ENCODE measurements at places on chromosomes 1 and 21.
A peak's percentile ranks its signal among the peaks of the same experiment; 100 is the strongest.

- DNase-seq = no peak
Measured at GRCh38 chr1:148315071-148315811, 163.2 kb upstream of the NBPF11 start.

GRCh38 chr1:29567257-29567656 lies 330.9 kb downstream of the PTPRU start:
- no peak for DNase-seq

GRCh38 chr1:50992532-50993318 lies 22.7 kb downstream of the CDKN2C start:
- no peak for DNase-seq

- DNase-seq = no peak
Measured at GRCh38 chr1:96634883-96635282, 86.7 kb upstream of the PTBP2 start.

DNA sequence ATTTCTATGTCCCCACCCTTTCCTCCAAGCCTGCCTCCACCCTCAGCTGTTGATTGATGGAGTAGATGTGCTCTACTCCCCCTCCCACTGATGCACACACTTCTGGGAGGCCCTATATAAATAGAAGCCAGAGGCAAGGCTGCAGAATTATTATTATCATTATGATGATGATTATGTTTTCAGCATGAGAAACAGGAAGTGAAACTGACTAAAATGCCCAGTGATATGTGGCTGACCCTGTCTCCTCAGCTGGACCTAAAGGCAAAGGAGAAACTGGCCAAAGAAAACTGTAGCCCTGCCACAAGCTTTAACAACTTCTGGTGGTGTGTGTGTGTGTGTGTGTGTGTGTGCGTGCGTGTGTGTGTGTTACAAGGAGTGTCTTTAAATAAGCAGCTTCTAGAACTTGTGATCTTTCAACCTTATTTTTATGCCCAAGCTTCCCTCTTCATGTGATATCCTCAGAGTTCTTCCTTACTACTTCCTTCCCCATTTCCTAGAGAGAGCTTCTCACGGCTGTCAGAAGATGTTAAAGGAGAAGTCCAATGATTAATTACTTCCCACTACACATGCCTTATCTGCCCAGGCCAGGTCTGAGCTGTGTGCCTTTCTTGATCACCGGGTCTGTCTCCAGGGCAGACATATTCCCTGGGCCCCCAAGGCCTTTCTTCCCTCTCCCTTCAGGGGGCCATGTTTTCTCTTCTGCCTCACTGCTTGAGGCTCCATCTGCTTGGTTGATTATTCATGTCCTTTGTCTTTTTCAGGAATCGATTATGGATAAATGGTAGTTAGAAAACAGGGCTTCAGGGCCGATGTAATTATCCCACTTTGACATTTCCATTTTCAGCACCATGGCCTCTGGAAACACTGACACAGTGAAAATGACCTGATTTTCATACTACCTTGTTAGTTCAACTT lies 11.6 kb upstream of the MAPKAPK2 start:
- peak; percentile 17 for DNase-seq

- DNase-seq = peak; percentile 64
Measured at GRCh38 chr1:162696286-162696862, 64.1 kb downstream of the DDR2 start.

GRCh38 chr1:167289966-167290365 lies 69.3 kb downstream of the POU2F1 start:
- no peak for DNase-seq

GRCh38 chr1:182700351-182700709 lies 15.9 kb upstream of the RGS8 start:
- no peak for DNase-seq

DNA sequence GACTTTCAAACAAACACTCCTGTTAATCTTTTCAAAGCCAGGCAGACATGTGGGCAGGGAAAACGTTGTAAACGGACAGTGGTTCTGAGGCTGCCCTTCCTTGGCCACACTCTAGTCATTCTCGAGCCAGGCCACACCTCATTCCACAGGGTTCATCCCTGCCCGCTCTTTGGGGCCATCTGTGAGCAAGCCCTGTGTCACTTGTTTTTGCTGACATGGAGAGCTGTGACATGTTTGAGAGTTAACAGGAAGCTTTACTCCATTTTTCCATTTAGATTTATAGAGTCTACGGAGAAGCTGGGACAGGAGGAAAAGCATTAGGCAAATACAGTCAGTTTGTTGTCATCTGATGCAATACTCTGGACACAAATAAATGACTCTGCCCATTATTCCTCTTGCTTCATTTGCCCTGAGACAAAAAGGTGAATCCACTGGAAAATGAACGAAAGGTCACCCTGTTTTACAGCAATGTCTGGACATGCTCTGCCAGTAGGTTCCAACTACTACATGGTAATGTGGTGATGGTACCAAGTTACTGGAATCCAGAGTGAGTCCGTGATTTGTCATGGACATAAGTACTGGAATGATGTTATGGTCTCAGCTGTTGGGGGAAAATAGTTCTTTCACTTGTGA lies 126.9 kb downstream of the CLIC6 start:
- DNase-seq = no peak

- no peak for DNase-seq
Measured at GRCh38 chr1:100767176-100767890, 47.8 kb downstream of the VCAM1 start.

- DNase-seq = no peak
Measured at GRCh38 chr1:155037851-155038441, 4.3 kb downstream of the DCST1 start.

- no peak for DNase-seq
Measured at GRCh38 chr1:50978852-50979781, 9.1 kb downstream of the CDKN2C start.

DNA sequence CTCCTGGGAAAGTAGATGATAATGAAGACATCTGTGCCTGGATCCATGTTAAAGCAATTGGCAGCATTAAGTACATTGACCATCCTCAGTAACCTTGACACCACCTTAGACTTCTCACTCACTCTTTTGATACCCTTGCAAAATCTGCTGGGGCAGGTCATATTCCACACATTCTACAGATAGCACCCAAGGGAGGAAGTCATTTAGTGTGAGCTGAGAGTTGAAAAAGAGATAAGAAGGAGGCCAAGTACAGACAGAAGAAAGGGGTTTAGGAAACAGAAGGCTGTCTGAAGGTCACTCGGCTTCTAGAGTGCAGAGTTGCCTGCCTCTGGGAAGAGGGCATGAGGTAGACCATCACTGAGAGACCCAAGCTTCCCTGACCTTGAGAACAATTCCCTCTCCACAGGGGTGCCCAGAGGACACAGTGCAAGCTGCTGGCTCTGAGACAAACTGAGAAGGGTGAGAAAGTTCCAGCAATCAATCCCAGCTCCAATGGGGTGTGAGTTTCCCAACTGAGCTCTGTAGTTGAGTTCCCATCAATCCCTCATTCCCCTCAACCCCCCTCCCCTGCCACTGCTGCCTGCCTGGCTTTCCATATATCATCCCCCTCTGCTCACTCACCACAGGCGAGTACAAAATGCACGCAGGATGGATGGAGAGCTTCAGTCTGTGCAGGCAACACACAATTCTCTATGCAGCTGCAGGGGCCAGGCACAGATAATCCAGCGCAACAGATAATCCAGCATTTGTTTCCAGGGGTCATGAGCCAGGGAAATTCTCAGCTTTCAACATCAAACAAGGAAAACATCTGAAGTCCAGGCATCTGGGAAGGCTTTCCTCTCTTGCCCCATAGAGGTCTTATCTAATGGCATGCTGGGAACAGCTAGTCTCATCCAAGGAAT lies 7.4 kb upstream of the MOB3C start:
- DNase-seq = no peak

- no peak for DNase-seq
Measured at GRCh38 chr1:184512724-184513123, 125.9 kb downstream of the C1orf21 start.

GRCh38 chr1:157626099-157626498 lies 28.2 kb upstream of the FCRL4 start:
- no peak for DNase-seq

- no peak for DNase-seq
Measured at GRCh38 chr21:41877901-41878830, 978 bp downstream of the PRDM15 start.

GRCh38 chr1:2046953-2047748 lies 3.1 kb upstream of the PRKCZ start:
- no peak for DNase-seq

- DNase-seq = no peak
Measured at GRCh38 chr1:21334214-21335087, 44.2 kb upstream of the ECE1 start.

- DNase-seq = peak; percentile 14
Measured at GRCh38 chr1:64823691-64824476, 79.0 kb downstream of the RAVER2 start.

GRCh38 chr21:32302560-32302959 lies 3.9 kb downstream of the MRAP start:
- no peak for DNase-seq

DNA sequence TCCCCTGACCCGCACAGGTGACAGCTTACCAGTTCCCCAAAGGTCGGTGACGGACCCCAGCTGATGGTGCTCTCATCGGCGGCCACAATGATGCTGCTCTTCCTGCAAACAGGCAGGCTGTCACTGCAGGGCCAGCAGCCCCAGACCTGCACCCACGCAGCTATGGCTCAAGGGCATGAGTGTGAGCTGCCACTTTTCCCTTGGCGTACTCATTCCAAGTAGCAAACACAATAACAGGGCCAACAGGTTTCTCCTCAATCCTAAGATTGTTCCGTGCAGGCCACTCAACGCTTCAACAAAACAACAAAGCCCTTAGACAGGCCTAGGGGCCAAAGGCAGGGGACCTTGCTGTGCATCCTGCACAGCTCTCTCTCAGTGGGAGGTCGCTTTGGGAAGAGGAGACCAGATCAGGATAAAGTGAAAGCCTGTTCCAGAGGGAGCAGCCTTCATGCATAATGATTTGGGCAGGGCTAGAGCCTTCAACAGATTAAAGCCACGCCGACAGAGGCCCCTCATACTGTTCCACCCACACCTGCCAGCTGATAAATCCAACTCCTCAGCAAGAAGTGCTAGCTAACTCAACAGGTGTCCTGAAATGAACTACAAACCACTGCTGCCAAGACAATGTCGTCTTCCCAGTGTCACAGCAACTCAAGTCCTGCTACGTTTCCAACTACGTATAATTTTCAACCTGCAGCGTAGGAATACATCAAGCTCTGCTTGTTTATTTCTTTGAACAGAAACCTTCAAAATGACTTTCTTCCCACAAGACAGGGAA lies 27.2 kb downstream of the RCC2 start:
- DNase-seq = no peak

- no peak for DNase-seq
Measured at GRCh38 chr1:192986110-192986747, 72.9 kb downstream of the UCHL5 start.

GRCh38 chr1:155207806-155208540 lies at the start of gene THBS3:
THBS3 (minus strand) TSS chr1:155207897; CDS start chr1:155207876, 21 bp downstream.
- DNase-seq = peak; percentile 33

- DNase-seq = no peak
Measured at GRCh38 chr1:953524-954320, 5.3 kb downstream of the NOC2L start.

- DNase-seq = no peak
Measured at GRCh38 chr1:229940684-229941083, 126.4 kb upstream of the GALNT2 start.

DNA sequence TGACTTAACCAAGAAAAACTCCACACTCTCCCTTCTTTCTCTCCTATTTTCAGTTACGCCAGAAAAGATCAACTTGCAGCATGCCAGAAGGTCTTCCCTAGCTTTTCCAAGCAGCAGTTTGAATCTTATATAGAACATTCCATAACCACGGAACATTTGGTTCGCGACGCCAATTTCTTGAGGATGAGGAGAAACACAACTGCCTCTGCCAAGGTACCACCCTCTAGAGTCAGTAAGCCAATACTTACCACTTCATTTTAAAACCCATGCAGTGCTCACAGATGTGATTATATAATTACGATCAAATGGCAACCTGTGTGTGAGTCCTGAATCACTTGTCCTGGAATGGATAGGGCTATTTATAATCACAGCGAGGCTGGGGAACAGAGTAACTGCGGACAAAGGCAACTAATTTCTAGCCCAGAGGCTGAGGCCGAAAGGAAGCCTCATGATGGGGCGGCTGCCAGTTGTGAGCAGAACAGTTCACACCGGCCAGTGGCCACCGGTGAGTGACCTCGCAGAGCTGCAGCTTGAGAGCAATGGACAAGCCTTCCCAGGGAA lies 43.2 kb upstream of the BACE2 start:
- DNase-seq = no peak

- DNase-seq = no peak
Measured at GRCh38 chr1:41919131-41919530, 409 bp upstream of the HIVEP3 start.

DNA sequence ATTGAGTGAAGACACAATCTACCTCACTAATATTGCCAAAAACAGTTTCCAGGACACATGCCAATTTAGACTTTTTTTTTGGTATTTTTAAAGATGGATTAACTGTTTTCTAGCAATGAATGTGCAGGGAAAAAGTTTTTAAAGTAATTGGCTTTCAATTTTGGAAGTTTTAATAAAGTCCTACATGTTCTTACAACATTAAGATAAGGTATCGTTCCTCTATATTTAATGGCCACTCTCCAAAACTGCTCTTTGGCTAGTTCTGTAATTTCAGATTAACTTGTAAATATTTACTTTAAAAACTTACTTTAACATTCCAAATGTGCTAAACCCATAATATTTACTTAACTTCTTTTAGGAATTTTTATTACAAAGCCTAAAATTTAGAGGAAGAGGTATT lies 1332.2 kb upstream of the PRMT6 start:
- no peak for DNase-seq

GRCh38 chr21:32424674-32425073 lies 12.2 kb downstream of the EVA1C start:
- no peak for DNase-seq

GRCh38 chr1:64515427-64515826 lies 45.5 kb downstream of the CACHD1 start:
- DNase-seq = no peak

DNA sequence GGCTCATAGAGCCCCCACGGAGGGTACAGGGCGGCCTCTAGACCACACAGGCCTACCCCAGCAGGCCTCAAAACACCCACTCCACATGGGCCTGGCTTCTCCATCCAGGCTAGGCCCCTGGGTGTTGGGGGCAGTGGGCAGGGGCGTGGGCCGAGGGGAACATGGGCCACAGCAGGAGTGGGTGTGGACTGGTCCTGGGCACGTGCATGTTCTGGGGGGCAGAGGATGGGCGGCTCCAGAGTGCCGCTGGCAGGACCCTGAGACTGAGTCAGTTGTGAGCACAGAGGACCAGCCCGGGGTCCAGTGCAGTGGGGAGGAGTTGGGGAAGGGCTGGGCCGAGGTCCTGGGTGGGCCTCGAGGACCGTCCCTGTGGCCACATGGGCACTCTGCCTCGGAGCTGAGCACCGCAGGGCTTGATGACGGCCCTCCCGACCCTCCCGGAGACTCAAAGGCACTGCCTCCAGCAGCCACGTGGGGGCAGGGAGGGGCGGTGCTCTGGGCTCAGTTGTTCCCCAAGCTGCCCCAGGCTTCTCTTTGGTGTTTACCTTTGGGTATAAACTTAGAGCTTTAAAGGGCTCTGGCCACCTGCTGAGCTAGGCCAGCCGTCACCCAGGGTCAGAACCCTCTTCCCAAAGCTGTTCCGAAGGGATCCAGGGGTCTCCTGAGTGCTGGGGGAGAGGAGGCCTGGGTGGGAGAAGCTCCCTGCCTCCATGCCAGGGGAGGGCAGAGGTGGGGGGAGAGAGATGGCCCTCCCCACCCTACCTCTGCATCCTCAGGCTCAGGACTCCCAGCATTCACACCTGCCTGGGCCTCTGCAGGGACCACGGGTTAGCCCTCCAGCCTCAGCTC lies 79.9 kb downstream of the MORN1 start:
- no peak for DNase-seq

- no peak for DNase-seq
Measured at GRCh38 chr1:92125204-92125603, 45.1 kb downstream of the BTBD8 start.

Measured in NCI-H1417 treated with DMSO at 0.1 percent for 48 hours (cell line).